ENCODE measurements at places on chromosomes 6 and 20.

DNA sequence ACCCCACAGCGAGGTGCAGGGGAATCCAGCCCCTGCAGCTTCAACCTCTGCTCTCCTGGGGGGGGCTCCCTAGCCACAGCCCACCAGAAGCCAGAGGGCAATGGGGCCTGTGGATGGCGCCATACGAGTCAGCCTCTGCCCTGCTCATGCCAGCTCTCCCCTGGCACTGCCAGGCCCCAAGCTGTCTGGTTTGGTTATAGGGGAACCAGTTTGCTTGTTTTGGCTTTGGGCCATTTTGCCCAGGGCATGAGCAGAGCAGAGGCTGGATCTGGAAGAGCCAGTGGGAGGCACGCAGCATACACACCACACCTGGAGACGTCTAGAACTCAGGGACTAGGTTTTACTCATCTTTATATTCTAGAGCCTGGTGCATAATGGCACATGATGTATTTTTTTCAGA lies 66.7 kb upstream of the SLC22A16 start:
- DNase-seq, result no peak

GRCh38 chr20:23569570-23569969 lies 1.3 kb upstream of the CST9L start:
- no peak for DNase-seq

GRCh38 chr20:32908334-32909292 lies 49.9 kb downstream of the EFCAB8 start:
- DNase-seq, result no peak

GRCh38 chr6:94862112-94862511 lies 715.2 kb upstream of the MANEA start:
- no peak for DNase-seq

DNA sequence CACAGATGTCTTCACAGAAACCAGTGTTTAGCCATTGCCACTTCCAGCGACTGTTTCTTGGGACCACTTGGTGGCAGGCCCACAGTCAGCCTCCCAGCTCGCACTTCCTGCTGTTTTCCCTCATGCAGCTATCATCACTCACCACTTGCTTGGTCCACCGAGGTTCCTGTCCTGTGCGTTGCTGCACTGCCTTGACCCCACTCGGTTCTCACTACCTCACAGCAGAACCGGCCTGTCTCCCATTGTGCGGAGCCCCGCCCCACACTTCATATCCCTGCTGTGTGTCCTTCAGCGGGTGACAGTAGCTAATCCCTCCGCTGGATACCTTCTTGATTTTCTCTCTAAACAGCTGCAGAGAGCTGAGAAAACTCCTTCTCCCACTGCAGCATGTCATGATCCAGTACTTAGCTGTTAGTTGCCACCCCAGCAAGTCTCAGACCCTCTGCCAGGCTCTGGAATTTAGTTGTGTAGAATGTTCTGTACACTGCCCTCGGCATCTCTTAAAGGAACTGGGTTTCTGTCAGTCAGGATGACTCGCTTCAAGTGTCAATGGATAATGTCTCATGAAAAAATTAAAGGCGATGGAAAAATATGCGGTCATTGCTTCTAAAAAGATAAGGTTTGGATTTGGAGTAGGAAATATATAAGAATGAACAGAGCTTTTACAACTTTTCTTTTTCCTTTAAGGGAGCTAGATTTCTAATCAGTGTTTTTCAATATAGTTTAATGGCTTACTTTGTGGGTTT lies 208.0 kb downstream of the FARS2 start:
- no peak for DNase-seq

DNA sequence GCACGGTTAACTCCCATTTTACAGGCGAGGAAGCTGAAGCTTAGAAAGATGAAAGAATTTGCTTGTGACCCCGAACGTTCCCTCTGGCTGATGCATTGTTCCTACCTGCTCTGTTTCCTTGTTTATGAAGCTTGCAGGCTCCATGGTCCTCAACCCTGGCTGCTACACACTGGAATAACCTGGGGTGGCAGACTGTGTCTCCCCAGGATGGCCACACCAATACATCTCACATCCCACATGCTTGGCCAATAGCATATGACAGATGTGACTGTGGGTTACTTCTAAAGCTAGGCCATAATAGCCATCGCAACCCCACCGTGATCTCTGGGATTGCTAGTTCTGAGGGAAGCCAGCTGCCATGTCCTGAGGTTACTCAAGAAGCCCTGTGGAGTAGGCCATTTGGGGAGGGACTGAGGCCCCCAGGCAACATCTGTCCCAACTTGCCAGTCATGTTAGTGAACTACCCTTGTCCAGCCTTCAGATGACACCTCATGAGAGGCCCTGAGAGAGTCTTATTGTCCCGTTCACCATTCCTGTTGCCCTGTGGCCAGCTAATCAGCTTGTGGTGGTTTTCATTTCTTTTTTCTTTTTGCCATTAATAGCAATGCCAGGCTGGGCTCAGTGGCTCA lies 6.7 kb upstream of the FAM110A start:
- no peak for DNase-seq

DNA sequence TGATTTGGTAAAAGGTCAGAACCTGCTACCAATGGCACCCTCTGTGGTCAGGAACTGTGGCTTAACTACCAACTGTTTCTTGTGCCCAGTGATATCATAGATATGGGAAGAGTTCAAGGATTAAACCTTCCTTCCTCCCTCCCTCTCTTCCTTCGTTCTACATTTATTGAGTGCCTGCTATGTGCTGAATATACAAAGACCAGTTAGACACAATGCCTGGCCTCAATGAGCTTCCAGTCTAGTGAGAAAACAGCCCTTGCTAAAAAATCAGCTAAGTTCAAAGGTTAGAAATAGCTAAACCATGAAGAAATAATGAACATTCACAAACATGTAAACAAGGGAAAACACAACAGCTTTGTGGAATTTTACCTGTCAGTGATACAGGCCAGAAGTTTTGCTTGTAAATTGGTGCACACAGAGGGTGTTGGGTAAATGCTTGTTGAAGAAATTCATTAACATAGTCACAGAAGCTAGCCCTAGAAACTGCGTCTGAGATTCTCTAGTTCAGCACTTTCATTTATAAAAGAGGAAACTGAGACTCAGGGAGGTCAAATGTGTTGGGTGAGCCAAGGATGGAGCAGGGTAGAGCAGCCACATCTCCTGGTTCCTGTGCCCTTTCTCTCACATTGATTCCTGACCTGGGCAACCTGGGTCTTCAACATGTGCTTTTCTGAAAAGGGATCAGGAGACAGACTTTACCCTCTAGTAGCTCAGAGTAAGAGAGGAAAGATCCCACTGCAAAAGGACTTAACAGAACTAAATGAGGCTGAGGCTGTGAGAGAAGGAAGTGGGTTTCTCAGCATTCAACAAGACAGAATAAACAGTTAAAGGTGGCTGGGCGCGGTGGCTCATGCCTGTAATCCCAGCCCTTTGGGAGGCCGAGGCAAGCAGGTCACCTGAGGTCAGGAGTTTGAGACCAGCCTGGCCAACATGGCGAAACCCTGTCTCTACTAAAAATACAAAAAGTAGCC lies 14.4 kb upstream of the FOXO3 start:
- no peak for DNase-seq

DNA sequence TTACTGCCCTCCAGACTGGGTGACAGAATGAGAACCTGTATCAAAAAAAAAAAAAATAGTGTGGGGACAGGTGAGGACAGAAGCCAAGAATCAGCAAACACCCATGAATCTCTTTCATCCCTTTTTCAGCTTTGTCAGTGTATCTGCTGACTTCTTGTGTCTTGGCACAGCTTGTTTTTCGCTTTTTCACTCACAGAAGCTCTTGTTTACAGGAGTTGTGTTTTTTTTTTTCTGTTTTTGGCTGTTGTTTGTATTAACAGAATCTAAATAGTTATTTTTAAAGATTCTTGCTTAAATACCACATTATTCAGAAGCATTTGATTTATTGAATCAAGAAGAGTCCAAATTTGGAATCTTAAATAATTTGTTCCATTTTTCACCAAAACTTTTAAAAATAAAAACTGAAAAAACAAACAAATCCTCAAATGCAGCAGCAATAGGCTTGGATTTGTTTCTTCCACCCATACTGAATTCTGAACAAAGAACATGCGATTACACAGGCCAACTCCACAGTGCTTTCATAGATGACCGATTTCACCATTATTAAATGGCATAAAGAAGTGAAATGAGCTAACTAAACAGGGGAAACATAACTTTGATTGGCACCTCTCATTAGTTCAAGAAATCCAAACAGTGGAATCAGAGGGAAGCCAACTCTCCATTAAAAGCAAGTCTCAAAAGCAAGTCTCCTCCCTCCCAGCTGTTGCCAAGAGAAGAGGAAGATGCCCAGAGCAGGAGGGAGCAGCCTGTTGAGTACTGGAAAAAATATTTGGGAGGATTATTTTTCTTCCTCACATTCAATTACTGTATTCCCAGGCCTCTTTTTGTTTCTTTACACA lies 27.2 kb upstream of the GPR63 start:
- no peak for DNase-seq
